ENCODE measurements at places on chromosomes 16 and 17.

DNA sequence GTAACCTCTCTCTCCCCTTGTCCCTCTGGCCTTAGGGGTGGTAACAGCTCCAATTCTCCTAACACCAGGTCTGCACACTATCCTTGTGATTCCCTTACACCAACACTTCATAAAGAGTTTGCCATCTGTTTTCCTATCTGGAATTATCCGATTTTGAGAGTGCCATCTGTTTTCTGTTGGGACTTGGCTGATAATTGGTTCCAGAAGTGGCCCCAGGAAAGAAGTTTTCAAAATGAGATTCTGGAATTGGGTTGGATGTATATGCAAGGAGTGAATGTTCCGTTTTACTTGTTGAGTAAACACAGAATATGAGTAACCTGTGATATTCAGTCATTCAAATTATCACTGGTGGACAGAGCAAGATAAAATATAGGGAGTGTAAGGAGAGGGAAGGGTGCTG, 134.1 kb upstream of the HS3ST3A1 start:
- no peak for DNase-seq

DNA sequence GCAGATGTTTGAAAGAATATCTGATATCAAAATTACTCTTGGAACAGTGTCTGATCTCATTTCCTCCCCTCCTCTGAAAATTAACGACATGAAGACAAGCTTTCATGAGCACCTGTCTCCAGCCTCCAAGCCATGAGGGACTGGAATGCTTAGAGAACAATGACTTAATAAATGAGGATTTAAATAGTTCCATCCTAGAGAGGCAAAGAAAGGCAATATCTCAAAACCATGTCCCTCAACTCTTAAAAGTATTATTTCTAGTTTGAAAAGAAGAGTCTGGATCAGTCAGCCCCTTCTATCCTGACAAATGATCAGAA, 137.5 kb downstream of the ANKFN1 start:
- DNase-seq, result no peak

- no peak for DNase-seq
Measured at GRCh38 chr16:7482032-7482431, 149.4 kb downstream of the RBFOX1 start.

DNA sequence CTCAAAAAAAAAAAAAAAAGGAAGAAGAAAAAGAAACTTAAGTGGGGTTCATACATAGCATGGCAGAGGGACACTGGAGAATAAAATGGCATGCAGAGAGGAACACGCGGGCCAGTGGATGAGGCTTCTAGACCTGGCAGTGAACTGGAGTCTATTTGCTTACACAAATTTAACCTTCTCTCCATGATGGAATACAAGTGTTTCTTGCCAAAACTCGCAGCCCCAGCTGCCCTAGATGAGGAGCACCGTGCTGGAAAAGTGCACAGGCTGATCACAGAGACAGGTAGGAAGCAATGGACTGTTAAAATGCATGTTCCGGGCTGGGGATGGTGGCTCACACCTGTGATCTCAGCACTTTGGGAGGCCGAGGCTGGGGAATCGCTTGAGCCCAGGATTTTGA, 9.3 kb downstream of the SSTR2 start:
- DNase-seq, result no peak

GRCh38 chr16:49491771-49492761, 118.5 kb downstream of the C16orf78 start:
- DNase-seq, result peak; percentile 71

Data from NCI-H69 (cell line).